Brain pericyte (primary cell): ENCODE measurements at places on chromosomes 7 and 10.

- no peak for DNase-seq
These were observed 79.4 kb upstream of the PRKAR2B start for GRCh38 chr7:106965108-106965507.

DNA sequence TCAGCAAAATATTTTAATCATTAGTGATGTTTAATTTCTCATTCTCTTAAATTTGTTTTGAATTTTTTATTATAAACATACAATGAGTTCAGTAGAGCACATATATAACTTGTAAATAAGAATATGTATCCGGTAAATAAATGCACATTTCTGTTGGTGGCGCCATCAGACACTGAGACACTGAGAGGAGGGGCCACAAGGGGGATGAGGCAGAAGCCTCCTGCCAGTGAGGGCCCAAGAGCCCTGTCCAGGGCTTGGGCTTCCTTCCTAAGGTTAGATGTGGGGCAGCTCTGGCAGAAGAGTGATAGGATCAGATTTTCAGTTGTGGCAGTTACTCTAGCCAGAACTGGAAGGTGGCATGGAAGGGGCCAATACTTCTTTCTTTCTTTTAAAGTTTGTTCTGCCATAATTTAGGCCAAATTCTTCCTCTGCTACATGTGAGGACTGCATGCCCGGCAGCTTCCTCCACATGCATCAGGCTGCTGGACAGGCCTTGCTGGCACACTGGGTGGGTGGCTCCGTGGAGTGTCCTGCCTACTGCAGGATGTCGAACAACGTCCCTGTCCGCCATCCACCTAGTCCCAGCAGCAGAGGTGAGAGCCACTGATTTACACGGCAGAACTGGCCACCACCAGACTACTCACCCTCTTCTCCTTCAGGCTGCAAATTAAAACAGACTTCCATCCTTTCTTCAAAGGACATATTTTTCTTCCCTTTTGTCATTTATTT lies 13.2 kb downstream of the PTPRN2 start:
- no peak for DNase-seq

DNA sequence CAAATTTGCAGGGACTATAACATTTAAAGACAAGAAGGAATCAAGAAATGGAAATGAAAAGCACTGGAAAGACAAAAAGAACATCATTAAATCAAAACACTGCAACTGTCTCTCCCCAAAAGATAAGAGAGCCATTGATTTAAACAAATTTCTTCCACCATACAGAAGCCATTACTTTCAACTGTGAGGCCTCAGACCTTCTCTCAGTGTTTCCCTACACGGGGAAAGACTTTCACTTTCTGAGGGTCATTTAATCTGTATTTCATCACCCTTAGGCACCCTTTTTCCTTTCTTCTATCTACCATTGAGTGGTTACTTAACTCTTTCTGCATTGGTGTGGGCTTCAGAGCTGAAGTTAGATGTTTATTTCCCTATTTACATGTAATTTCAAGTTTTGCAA lies 47.5 kb downstream of the CCDC172 start:
- no peak for DNase-seq

- DNase-seq: no peak
These were observed 17.3 kb downstream of the MYOF start for GRCh38 chr10:93464776-93465388.

DNA sequence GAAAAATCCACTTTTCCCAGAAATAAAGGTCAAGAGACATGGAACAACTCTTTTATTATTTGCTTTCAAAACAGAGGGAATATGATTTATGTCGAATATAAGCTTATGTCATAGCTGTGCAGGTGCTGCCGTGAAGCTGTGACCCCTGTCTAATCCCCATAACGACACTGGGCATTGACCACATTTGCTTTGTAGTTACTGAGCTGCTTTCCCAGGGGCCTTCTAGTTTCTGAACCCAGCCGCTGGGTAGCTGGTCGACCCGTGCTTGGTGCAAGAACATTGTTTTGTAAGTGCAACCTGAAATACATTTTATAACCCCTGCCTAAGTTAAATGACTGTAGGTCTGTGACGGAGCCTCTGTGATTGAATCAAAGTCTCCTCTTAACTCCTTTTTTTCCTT lies 144.9 kb upstream of the HDAC9 start:
- DNase-seq: no peak

- no peak for DNase-seq
These were observed 114.1 kb downstream of the SLC16A9 start for GRCh38 chr10:59595593-59595992.

- no peak for DNase-seq
These were observed 365.9 kb downstream of the INHBA start for GRCh38 chr7:41336981-41337380.

DNA sequence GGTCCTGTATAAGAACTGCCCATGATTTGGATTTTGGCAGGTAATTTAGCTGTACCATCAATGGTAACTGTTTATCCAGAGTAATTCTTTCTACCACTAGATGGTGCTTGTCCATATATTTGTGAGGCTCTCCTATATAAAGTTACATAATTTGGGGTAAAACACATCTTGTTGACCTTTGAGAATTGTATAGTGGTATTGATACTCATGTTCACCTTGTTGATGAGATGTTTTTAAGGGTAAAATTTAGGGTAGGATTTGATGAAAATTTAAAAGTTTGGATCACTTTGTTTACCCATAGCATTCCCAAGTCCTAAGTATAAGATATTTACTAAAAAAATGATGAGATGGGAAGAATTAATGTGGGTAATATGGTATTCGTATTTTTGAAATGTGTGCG lies 31.6 kb downstream of the ST7 start:
- DNase-seq: no peak

- no peak for DNase-seq
These were observed 89.2 kb upstream of the CAPZA2 start for GRCh38 chr7:116772926-116773749.

GRCh38 chr7:82194016-82194643 lies 249.4 kb downstream of the CACNA2D1 start:
- no peak for DNase-seq

DNA sequence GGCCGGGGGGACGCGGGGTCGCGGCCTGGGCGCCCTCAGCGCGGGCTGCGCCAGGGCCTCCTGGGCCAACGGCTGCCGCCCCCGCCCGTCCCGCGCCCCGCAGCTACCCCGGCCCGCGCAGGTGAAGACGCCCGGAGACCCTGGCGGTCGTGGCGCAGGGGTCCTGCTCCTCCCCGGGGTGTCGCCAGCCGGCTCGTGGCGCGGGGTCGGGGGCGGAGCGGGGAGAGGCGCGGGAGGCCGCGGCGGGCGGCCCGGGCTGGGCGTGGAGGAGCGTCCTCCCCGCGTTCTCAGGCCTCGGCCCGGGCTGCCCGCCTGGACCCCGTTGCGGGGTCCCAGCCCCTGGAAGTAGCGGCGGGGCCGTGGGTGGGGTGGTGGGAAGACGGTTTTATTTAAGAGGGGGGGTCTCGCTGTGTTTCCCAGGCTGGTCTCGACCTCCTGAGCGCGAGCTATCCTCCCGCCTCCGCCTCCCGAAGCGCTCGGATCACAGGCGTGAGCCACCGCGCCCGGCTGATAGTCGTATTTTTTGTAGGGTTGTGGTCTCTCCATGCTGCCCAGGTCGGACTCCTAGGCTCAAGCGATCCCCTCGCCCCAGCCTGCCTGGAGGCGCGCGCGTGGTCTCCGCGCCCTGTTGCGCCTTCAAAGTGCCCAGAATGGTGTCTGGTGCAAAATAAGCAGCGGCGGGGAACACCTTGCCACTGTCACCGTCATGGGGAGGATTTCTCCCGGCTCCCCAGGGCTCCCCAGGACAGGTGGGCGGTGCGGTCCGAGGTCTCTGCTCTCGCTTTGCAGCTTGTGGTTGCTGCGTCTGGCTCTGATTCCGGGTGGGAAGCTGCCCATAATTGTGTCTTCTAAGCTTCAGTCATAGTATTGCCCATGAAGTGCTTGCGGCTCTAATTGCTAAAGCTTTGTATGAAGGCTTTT lies 15.3 kb upstream of the SUN1 start:
- DNase-seq: no peak

GRCh38 chr7:74709880-74710671 lies 52.6 kb downstream of the GTF2I start:
- no peak for DNase-seq

- no peak for DNase-seq
These were observed at the start of gene LRRC18 for GRCh38 chr10:48939790-48940325. LRRC18 (minus strand) TSS chr10:48939840; CDS start chr10:48914155, 25,685 bp downstream.

GRCh38 chr10:97876402-97876801 lies 26.8 kb downstream of the GOLGA7B start:
- DNase-seq: no peak

GRCh38 chr10:132470410-132471124 lies 67.0 kb upstream of the INPP5A start:
- DNase-seq: no peak

DNA sequence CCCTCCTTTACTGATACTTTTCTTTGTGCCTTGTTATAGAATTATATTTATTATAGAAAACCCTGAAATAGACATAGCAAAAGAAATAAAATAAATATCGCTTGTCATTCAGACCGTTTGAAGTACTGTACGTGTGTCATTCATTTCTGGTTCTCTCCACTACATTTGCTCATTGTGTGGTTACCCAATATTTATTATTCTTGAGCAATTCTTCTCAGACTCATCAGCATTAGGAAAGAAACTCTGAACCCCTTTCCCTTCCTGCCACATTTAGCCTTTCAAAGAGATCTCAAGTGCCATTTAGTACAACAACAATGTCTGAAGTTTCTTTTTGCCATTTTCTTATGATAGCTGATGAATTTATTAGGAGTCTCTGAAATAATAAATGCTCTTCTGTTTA lies 154.1 kb downstream of the KIAA1217 start:
- no peak for DNase-seq

DNA sequence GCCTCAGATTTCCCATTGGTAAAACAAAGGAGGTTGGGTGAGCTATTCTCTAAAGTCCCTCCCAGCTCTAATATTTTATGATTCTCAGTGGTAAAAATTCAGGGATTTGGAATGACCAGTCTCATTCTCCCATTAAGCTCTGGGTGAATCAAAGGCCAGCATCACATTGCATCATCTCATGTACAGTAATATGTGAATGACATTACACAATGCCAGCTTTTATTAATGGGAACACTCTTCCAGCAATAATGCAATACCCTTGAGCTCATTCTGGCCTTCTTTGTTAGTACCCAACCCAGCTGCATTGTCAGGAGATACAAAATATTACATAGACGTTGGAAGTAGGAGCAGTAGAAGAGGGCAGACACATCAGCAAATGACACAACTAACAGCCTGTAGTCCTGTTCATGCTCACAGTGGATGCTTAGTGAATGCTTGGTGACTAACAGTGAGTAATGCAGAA lies 100.0 kb upstream of the EGR2 start:
- peak; percentile 2 for DNase-seq

- DNase-seq: no peak
These were observed 6.8 kb upstream of the SEMA4G start for GRCh38 chr10:100962351-100963080.

DNA sequence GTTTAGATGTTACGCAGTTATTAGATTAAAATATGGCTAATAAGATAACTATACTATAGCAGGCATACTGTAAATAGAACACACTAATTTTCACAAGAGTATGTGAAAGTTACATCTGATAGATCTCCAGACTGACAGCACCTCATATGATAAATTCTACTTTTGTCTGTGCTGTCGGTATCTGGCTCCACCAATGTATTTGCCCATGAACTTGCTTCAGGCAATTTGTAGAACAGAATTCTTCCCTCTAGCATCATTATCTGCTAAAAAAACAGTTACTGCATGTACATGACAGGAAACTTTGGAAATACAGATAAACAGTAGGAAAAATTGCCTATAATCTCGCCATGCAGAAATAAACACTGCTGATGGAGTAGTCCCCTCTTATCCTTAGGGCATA lies 137.7 kb downstream of the WNT2 start:
- DNase-seq: no peak

DNA sequence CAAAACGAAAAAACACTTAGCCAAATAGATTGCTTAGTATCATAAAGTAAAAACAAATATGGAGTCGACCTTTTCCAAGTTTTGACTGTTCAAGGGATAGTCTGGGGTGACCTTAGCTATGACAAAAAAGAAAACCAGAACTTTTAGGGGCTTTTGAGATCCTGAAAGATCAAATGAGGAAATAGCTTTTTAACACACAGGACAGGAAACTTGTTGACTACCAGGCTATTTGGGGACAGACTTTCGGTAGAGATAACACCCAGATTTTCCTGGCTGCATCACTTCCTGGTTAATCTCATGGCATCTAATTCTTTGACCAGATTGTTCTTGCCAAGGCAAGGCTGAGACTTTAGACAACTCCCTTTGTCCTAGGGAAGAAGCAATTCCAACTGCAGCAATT lies 34.5 kb upstream of the EGR2 start:
- no peak for DNase-seq

DNA sequence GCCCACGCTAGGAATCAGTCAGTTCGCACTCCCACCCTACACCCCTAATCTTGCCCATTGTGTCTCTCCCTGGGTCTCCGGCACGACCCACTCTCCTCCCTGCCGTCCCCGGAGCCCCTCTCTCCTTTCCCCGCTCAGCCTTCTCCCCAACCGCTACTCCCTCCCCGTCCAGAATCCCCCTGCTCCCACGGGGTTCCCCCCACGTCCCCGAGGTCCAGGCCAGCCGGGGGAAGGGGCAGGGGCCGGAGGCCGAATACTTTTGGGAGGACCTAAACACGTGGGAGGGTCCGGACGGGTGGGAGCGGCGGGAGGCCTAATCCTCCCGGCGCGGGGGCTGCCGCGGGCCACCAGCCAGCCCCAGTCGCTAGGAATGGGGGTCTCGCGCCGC lies 560 bp downstream of the RARRES2 start:
- no peak for DNase-seq

DNA sequence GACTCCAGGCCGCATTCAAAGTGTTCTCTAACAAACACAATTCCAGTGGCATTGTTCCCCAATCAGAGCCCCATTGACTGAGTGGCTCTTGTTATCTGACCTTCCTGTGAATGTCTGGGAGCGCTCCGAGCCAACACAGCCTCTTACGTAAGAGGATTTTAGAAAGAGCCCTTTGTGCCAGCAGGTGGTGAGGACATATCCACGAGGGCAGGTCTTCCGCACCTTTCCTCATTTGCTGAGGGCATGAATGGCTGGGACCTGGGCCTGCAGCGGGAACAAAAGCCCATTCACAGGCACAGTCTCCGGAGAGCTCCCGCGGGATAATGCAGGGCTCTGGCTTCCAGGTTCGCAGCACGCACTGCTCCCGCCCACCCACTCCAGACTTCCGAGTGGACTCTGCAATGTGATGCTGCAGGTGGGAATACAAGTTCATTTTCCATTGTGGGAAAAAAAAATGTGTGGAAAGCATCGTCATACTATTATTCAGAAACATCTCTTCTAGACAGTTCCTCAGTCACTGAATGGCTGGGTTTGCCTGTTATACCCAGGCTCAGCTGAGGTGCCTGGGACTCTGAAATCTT lies 295.0 kb upstream of the IGFBP3 start:
- no peak for DNase-seq

DNA sequence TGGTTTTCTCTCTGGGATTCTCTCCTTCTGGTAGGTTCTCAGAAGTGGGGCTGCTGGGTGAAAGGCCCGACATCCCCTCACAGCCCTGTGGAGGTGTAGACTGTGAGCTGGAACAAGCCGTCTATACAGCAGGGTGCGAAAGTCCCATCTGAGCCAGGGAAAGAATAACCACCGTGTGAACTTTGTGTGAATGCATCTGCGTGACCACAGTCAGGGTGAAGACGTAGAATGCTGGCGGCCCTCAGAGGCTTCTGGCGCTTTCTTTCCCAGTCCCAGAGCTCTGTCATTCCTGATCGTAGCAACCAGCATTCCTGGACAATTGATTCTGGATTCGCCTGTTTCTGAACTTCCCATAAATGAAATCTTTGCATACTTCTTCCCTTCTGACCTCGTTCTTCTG lies 30.0 kb downstream of the ELFN1 start:
- no peak for DNase-seq
